GM04503 (cell line): ENCODE measurements at places on chromosomes 2 and 18.

- peak; percentile 96 for DNase-seq
Observed at GRCh38 chr2:33069894-33070651, 123.3 kb downstream of the LTBP1 start.

DNA sequence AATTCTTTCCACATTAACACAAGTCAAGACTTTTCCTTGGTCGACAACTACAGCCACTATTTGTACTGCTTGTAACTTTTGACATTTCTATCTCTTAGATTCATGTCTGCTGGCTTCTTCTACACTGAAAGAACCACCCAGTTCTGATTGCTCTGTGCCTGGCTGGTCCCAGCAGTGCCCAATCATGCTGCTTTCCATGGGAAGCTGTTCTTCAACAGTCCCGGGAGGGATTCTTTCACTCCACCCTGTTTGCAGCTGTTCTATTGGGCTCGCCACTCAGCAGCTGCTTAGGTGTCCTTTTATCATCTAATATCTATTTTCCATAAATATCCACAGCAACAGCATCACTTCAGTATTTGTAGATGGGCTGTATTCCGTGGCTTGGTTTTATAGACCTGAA lies 471.1 kb upstream of the SMIM21 start:
- DNase-seq: no peak

DNA sequence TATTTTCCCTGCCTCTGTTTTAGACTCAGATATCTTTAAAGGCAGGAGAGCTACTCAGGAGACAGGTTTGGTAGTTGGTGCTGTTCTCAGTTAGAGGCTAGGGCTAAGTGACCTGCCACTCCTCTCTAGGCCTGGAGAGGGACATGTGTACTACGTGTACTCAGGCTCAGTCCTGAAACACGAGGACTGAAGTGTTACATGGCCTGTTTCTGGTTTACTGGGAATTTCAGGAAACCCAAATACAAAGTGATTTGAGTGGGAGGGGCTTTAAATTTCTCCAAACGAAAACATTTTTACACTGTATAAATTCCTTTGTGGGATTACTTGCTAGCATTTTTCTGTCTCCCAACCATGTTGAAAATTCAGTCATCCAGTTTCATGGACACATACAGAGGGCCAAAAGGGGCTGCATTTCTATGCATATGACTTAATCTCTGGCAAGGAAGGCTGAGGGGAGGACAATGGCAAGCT lies 343.3 kb downstream of the CYP26B1 start:
- no peak for DNase-seq

- DNase-seq: no peak
Observed at GRCh38 chr18:48616484-48617255, 77.8 kb downstream of the CTIF start.

GRCh38 chr18:57918601-57919000 lies 115.5 kb upstream of the ATP8B1 start:
- no peak for DNase-seq

DNA sequence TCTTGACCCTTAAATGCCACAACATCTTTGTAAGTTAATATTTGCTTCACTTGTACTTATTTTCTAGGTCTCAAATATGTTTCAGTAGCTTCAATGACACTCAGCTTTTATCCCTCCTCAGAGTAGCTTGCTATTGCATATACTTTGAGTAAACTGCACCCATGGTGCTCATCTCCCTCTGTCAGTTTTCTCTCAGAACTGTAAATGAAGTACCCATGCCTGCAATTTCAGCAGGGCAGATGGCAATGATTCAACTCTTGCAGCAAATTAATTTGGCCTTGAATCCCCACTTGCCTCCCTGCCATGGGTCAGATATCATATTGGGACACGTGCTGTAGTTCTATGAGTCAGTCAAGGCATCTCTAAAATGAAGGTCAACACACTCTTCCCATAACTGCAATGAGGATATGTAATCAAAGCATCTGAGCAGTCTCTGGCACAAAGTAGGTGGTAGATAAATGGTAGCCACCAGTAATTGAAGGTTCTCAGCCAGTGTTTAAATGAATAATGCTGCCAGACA lies 225.8 kb downstream of the PIEZO2 start:
- DNase-seq: no peak

- DNase-seq: no peak
Observed at GRCh38 chr18:75959150-75959549, 531.6 kb upstream of the SMIM21 start.

DNA sequence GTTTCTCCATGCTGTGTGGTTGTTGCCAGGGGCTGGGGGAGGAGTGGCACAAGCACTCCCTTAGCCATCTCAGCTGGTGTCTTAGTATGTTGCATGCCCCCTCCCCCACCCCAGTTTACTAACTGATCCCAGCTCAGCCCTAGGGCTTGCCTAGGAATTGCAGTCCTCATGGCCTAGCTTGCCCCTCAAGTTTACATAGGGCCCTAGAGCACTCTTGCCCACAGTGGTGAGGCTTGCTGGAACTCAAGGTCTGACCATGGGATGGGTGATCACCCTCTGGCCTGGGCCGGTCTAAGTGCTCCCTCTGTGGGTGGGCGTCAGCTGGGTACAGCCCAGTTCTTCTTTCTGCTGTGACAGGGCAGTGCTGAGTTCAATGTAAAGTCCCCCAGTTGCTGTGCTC lies 156.1 kb upstream of the PIEZO2 start:
- no peak for DNase-seq

DNA sequence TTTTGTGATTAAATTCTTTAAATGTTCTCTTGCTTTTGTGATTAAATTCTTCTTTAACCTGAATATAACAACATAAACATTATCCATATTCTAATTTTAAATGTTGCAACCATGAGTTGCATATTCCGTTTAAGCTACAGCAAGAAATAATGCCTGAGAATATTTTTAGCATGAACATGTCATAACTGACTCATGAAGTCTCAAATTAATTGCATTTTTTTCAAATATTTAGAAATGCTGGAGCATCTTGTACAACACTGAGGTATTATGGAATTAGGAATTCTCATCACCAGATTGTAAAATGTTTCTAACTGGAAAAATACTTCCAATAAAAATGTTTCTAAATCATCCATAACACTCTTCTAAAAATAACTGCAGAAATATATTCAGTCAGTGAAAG lies 14.7 kb downstream of the ROCK2 start:
- peak; percentile 44 for DNase-seq

GRCh38 chr2:179338681-179339080 lies 74.0 kb upstream of the SESTD1 start:
- DNase-seq: no peak

- DNase-seq: no peak
Observed at GRCh38 chr2:8441986-8442385, 239.9 kb upstream of the ID2 start.

GRCh38 chr18:54946149-54946581 lies 13.1 kb downstream of the CCDC68 start:
- no peak for DNase-seq
